ENCODE measurements at places on chromosomes 5 and 9. TPM values are rescaled to one million over a fixed set of nuclear protein-coding genes. Genes with fewer than 3 reads are reported as not detected.

Gene TERT
- total RNA-seq = not detected

GRCh38 chr9:132472199-132472598, 62.2 kb downstream of the CFAP77 start:
- H3K27ac ChIP-seq = no peak overlapping the region
- H3K4me1 ChIP-seq = peaks cover 13% of the 10 kb centered on the region
- H3K4me3 ChIP-seq = no peak overlapping the region
- DNase-seq = no peak
- H3K36me3 ChIP-seq = no peaks in the 10 kb centered on the region
- no peaks in the 10 kb centered on the region for H3K27me3 ChIP-seq

DNA sequence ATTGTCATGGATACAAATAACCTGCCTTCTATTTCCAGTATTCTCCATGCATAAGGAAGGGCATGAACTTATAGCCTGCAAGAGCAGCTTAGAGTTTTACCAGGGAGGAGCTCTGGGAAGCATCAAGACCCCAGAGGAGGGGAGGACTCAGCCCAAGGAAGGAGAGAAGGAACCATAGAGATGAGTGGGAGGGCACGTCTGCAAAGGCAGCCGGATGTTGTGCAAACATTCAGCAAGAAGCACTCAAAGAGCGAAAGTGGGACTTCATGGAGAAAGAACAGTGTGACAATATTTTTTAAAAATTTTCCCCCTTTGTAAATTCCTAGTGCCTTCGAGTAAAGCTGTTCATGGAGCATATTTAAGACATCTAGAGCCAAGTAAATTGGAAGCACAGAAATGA, 270.1 kb upstream of the PTGER4 start:
- no peak overlapping the region for H3K4me3 ChIP-seq
- no peak for DNase-seq
- no peaks in the 10 kb centered on the region for H3K27me3 ChIP-seq
- H3K36me3 ChIP-seq = no peaks in the 10 kb centered on the region

Gene SPINK13
- not detected for total RNA-seq

GRCh38 chr5:154756009-154756867, 1.1 kb downstream of the LARP1 start:
- peaks cover 78% of the 10 kb centered on the region for H3K4me1 ChIP-seq
- peak overlapping the region; percentile 92 for H3K4me3 ChIP-seq
- DNase-seq = peak; percentile 52
- peak overlapping the region; percentile 97 for H3K27ac ChIP-seq
- no peaks in the 10 kb centered on the region for H3K27me3 ChIP-seq

Data from left ventricle myocardium inferior (tissue), 1 donor.